ENCODE measurements at places on chromosomes 12 and 14. TPM values are rescaled to one million over a fixed set of nuclear protein-coding genes. Genes with fewer than 3 reads are reported as not detected.

Gene RNASE7
- not detected for total RNA-seq

Gene SLC7A7
- total RNA-seq: 5.5 TPM

DNA sequence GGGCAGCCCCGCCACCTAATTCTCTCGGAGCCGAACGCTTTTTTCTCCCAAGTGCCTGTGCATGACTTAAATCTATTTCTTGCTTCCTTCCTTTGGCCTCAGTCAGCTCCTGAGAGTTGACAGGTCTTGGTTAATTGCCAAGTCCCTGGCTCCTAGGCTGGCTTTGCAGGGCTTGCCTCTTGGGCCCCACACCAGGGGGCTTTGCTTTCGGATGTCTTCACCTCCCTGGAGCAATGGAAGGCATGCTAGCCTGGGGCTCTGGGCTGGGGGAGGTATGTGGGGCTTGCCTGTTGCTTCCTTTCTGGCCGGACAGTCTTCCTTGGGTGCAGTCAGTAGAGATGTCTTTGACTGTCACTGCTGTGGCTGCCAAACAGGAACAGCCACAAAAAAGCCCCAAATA lies 2.2 kb upstream of the KRT80 start:
- DNase-seq: no peak

Gene CCDC196
- not detected for total RNA-seq

DNA sequence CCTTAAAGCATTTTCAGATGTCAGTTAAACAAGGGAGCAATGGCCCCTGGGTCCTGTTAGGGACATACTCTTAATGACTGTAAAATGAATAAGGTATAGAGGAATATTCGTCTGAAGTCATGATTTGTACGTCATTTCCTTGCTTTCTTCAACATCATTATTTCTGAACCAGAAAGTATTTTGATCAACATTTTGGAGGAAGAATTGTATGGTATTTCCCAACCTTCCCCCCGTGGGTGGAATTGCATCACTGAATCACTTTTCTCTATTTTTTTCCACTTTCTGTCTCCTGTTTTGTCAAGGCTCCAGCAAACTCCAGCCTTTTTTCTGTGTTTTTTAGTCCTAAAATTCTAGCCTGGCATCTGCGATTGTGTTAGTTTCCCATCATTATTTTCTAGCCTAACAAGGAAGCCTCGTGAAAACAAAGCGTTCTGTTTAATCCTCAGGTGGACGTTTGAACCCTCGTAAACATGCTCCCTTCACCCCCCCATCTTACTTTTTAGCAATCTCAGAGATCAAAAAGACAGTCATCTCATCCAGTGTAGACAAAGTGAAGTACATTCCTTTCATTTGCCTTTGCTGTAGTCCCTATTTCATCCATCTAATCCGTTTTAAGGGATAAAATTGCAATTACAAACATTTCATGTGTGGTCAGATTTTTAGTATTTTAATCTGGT lies 62.3 kb downstream of the ETV6 start:
- no peak for DNase-seq

- DNase-seq: no peak
These were observed 537.3 kb upstream of the MIS18BP1 start for GRCh38 chr14:45790293-45790692.

DNA sequence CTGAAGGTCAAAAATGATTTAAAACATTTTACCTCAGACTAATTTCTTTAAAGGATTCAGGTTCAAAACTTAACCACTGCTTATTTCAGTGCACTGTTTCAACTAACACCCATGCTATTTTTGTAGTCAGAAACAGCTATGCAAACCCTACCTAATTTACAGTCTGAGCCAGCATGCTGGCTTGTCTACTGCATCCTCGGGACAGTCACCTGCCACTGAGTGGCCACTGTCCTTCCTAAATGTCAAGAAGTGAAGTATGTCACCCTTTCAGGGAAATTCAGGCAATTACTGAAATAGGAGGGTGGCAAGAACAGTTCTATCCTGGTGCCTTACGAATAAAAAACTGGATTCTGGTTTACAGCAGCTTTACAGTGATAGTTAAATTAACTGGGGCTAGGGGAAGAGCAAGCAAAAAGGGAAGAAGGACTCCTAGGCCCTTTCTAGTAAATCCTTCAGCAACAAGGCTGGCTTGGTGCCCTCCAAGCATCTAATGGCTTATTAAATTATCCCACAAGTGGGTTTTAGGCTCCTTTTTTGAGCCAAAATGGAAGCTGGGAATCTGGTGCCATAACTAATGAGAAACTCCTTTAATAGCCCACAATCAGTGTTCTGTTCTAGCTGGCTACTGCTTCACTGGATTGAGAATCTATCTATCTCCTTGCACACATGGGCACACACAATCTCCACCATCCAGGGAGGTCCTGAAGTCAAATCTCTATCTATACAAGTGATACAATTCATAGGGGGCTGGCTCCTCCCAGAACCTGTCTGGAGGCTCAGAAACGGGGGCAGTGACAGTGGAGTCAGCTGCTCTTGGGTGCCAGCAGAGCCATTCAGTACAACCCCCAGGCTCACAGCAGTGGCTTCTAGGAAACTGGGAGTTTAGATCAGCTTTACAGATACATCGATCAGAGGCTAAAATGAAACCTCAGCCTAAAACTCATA lies 43.4 kb downstream of the SH2B3 start:
- DNase-seq: no peak

Gene MANSC4
- not detected for total RNA-seq

Gene PRH2
- not detected for total RNA-seq

DNA sequence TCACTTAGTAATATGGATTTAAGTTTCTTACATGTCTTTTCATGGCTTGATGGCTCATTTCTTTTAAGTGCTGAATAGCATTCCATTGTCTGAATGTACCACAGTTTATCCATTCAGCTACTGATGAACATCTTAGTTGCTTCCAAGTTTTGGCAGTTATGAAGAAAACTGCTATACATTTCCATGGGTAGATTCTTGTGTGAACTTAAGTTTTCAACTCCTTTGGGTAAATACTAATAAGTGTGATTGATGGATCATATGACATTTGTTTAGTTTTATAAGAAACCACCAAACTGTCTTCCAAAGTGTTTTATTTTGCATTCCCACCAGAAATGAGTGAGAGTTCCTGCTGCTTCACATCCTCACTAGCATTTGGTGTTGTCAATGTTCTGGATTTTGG lies 119.2 kb downstream of the NAV3 start:
- DNase-seq: no peak

Gene HSPA2
- 77.6 TPM for total RNA-seq

DNA sequence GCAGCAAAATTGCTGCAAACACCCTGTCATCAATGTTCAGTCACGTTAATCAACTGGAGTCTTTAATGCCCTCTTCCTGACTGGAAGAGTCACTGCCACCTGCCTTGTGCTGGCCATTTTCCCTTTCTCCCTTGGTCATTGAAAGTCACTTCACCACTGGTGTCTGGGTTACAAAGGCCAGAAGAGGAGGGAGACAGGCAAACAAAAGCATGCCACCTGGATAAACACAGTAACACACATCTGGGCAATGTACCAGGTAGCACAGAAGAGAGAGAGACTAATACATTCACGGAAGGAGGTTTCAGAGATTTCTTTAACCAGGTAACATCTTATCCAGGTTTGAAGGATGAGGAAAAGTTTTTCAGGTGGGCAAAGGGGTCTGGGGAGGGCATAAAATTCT lies 32.7 kb downstream of the GPHB5 start:
- no peak for DNase-seq

DNA sequence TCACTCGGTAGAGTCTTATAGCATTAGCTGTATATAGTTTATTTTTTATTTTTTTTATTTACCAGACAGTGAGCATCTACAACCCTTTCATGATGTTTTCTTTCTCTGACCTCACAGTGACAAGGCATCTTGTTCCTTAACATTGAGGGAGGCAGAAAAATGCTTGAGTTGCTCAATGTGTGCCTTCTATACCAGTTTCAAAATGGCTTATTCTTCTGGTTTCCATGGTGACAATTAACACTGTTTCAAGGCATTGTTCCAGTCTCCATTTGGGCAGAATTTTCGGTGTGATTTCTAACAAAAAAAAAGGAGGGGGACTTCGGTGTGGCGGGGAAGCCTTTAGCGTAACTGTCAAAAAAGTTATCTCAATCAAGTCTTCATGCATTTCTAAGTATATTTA lies 209.7 kb upstream of the NPAS3 start:
- no peak for DNase-seq

GRCh38 chr14:65794674-65795279 lies 382.2 kb downstream of the FUT8 start:
- DNase-seq: no peak

Gene CBLN3
- 0.81 TPM for total RNA-seq

Gene CAPZA3
- total RNA-seq: not detected

GRCh38 chr12:11565752-11566151 lies 83.7 kb upstream of the ETV6 start:
- no peak for DNase-seq

- no peak for DNase-seq
These were observed 18.9 kb downstream of the USP15 start for GRCh38 chr12:62279058-62279457.

- no peak for DNase-seq
These were observed 60.6 kb upstream of the TMCC3 start for GRCh38 chr12:94710933-94711332.

Gene RAD9B
- total RNA-seq: 1.1 TPM

Gene STYK1
- not detected for total RNA-seq

GRCh38 chr12:86134561-86134960 lies 121.6 kb downstream of the MGAT4C start:
- no peak for DNase-seq

DNA sequence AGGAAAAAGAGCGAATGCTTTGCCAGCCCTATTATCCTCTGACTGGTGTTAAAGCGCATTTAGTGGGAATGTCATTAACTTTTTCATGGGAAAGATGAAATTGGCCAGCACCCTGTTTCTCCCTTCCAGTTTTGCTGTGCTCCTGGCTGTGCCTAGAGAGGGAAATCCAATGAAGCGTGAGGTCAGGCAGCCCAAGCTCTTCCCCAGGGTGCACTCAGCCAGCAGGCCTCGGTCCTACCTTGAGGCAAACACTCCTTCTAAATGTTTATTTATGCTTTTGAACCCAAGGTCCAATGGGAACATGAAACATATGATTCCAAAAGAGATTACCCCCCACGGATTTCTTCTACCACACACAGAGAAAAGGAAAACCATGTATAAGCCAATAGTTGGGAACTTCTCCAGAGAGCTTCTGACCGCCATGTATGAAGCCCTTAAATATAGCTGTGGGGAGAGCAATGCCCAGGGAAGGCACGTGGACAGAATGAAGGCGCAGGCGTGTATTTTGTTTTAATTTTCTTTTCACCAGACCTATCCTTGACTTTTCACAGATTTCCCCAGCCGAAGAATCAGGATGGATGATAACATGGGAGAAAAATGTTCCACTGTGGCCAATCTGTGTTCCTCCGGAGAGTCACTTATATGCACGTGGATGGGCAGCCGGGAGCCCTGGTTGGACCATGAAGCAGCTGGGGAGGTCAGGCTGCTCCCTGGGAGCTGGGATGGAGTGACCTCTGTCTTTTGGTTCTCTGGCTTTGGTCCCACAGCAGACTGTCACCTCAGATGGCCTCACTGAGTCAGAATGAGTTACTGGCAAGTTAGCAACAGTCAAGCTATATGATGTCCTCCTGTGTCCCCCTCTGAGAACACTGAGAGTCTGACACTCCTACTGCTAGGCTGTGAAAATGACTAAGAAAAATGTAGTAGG lies 37.3 kb downstream of the GPR135 start:
- peak; percentile 74 for DNase-seq

DNA sequence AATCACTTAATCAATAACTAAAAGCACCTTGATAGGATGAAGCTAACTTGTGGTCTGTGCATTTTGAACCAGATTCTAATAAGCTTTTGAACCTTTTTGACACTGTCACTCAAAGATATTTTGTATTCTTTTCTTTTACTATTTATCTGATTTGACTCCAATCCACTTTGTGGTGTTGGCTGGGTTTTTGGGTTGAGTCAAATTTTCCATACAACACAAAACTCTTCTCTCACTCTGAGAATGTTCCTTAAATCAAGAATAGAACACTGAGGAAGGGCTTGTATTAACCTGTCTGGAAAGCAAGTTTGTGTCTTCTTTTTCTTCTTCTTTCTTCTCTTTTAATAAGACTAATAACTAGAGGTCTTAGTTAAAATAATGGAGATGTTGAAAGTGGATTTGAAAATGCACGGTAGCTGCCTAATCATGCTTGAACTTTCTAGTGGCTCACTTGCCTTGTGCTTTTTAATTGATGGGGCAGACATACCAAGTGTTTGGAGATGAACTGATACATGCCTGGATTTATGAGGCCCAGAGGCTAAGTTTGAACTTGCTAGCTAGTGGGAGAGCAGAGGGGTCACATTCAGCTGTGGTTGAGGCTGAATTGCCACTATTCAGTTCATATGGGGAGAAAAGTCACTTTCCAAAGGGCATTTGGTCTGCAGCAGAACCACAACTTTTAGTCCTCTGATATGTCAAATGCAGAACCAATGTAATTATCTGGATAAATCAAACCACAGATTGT lies 93.5 kb upstream of the PTHLH start:
- no peak for DNase-seq

Gene DNAH10
- total RNA-seq: 0.08 TPM

- no peak for DNase-seq
These were observed 62.2 kb upstream of the CCND2 start for GRCh38 chr12:4211372-4211771.

Gene OLR1
- total RNA-seq: 0.81 TPM

- DNase-seq: no peak
These were observed 133.2 kb upstream of the NOVA1 start for GRCh38 chr14:26730929-26731618.

DNA sequence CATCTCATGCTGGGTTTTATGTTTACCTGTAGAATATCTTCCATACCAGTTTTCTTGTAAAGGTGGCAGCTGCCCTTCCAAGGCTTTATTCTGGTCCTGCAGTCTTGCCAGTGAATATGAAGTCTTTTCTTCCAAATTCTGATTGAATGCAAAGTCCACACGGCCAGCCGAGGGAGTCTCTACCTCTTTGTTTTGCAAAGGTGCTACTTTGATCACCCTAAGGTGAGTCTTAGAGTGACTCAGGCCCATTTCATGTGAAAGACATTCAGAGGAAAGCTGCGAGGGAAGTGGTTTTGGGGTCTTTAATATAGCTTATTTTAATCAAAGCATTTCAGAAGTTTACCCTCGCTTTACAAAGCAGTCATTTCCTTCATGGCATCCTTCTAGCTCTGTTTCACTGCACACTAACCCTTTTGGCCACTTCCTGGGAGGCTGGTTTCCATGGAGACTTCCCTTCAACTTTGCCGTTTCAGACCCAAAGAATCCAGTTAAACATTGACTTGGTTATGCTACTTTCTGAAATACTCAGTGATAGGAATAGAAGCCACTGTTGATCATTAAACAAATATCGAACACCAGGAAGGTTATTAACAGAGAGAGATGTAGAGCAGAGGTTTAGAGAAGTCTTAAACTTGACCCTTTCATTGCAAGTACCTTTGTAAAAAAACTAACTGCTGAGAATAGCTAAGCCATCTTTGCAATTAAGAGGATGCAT lies at the start of gene CCDC198:
TSS of gene CCDC198 (minus strand) at position 391 of the 715 bp plus-strand sequence. CDS start at position 249, 142 bp downstream.
- no peak for DNase-seq

- no peak for DNase-seq
These were observed 2.4 kb upstream of the FIGNL2 start for GRCh38 chr12:51850965-51851299.

- no peak for DNase-seq
These were observed 209.6 kb upstream of the KRR1 start for GRCh38 chr12:75720812-75721641.
